Stimulated activated CD4-positive, alpha-beta T cell treated with anti-CD3 and anti-CD28 coated beads, Interleukin-12 subunit alpha, Interleukin-12 subunit beta, amount 100 ng/mL, for 48 hours (primary cell): ENCODE measurements at places on chromosomes 4 and X.

- no peak for DNase-seq
Observed at GRCh38 chrX:39506131-39506530, 591.6 kb downstream of the BCOR start.

DNA sequence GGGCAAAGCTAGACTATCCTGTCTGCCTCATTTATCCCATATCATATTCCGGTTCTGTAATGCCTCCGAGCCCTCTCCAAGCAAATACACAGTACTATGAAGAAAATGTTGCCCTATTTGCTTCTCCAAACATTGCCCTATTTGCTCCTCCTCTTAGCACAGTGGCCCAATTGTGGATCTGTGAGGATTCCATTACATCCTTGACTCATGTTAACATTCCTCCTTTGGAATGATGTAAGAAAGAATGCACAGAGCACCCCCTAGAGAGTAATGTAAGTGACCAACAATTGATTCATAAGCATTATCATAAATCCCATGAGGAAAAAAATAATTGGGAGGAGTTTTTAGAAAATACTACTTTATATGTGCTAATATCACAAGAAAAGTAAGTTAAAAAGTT lies 11.3 kb upstream of the BTC start:
- DNase-seq = no peak

- DNase-seq = no peak
Observed at GRCh38 chr4:17463606-17464005, 48.3 kb downstream of the QDPR start.

GRCh38 chr4:74188912-74189311 lies 31.0 kb downstream of the MTHFD2L start:
- no peak for DNase-seq

- DNase-seq = no peak
Observed at GRCh38 chrX:38796946-38797345, 4.3 kb upstream of the MID1IP1 start.

DNA sequence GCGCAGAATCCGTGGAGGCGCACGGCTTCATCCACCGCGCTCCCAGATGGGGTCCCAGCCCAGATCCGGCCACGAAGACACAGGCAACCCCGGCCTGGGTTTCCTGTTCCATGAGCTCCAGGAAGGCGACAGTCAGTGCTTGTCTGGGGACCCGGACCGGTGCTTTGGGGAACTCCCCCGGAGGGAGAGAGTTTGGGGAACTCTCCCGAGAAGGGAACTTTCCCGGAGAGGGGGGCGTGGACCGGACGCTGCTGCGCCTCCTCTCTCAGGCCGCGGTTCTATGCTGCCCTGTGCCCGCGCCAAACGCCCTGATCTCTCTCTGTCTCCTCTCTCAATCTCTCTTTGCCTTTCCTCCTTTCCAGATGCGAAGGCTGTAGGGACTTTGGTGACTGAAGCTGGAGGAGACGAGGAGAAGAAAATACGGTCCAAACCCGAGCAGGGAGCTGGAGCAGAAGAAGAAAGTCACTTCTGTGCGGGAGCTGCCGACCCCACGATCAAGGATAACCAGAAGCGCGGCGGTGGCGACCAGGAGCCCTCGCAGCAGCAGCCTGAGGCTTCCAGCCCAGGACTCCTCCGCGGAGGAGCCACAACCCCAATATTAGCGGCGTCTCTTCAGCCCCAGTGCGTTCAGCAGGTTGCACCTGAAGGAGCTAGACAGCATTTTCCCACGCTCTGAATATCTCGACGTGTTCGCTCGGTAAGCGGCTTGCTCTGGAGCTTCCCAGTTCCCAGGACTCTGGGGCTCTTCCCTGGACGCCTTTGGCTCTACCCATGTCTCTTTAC lies 47.6 kb upstream of the NKAP start:
- DNase-seq = no peak
